Foreskin fibroblast (primary cell): ENCODE measurements at places on chromosomes 12 and 14.

GRCh38 chr12:4324366-4324765 is 3.4 kb downstream of the TIGAR start:
- no peak for DNase-seq

DNA sequence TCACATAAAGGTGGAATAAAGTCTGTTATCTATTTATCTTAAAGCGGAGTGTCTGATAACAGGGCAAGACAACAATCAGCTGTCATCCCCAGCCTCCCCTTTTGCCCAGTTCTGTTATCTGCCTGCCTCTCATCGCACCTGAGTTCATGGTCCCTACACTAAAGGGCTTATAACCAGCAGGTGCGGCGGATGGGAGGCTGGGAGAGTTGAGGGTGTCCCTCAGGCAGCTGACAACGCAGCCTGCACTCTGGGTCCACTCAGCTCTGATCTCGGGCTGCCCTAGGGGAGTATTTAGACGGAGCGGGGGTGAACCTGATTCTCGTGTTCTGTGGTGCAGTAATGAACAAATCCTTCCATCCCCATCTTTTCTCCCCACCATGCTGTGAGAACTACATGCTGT is 34.0 kb upstream of the JDP2 start:
- DNase-seq = no peak

- DNase-seq = no peak
Measured at GRCh38 chr12:71162832-71163763, 5.3 kb upstream of the TSPAN8 start.

GRCh38 chr12:98816720-98817119 is 171.6 kb downstream of the APAF1 start:
- DNase-seq = no peak

DNA sequence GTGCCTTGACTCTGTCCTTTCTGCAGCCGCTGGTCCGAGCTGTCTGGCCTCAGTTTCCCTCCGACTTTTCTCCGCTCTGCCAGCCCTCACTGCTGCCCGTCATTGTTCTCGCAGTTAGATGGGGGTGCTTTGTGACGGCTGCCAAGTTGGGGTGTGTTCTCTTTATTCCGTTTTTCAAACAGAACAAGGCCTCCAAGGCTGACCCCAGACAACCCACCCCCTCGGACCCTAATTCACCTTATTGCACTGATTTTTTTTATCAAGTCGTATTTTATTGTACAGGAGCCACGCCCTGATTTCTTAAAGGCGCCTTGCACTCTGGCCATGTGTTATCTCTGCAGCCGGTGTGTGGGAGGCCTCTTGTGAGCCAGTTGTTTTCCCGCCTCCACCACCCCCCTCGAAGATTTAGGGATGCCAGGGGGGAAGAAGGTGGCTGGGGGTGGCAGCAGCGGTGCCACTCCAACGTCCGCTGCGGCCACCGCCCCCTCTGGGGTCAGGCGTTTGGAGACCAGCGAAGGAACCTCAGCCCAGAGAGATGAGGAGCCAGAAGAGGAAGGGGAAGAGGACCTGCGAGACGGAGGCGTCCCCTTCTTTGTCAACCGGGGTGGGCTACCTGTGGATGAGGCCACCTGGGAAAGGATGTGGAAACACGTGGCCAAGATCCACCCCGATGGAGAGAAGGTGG is 1.3 kb downstream of the VASH1 start:
- DNase-seq = no peak
